ENCODE measurements at places on chromosomes 1 and 21.

DNA sequence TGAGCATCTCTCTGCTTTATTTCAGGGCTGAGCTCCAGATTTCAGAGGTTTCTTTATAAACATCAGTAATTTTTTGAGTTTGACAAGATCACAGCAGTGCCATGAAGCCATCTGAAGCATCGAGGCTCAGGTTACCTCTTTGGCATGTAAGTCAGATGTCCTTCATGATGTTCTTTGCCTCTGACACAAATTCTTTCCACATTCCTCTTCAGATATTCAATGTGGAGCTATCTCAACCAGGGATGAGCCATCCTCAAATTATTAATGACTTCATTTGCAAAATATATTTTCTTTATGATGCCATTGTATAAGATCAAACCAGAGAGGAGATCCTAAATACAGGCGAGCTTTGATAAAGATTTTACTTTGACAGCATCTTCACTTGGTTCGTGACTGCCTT is 256.7 kb downstream of the COL11A1 start:
- DNase-seq = no peak

- no peak for DNase-seq
Observed at GRCh38 chr1:173507205-173507846, 30.2 kb downstream of the PRDX6 start.

DNA sequence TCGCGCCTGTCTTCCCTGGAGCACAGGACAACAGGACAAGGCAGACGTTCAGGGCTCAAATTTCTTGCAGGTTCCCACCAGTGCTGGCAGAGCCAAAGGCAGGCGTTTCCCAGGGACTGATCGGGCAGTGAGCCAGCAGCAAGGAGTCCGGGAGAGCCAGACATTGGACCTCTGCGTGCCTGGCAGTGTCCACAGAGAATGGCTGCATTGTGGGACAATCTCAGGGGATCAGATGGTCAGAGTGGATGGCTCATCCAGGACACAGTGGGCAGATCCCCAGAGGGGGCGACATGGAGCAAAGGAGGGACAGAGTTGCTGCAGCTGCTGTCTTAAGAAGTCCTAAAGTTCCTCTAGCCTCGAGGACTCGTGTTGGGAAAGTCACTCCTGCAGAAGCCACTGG is 4.6 kb downstream of the TMEM63A start:
- DNase-seq = peak; percentile 13

- no peak for DNase-seq
Observed at GRCh38 chr1:208536212-208536611, 292.0 kb upstream of the PLXNA2 start.

- DNase-seq = no peak
Observed at GRCh38 chr1:8218351-8219092, 99.4 kb upstream of the SLC45A1 start.

DNA sequence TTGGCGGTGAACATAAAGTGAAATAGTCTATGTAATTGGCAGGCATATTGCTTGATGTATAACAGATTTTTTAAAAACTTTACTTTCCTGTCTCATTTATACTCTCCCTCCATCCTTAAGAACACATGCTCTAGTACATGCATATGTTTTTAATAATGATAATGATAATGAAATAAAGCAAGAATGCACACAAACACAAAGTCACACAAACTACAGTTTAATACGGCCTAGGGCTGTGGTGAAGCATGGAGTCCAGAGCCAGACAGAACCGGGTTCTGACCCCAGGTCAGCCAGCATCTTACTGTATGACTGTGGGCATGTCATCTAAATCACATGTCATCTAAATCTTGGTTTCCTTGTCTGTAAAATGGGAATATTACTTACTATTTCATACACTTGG is 324.9 kb upstream of the NFIA start:
- no peak for DNase-seq

GRCh38 chr1:31987135-31987619 is 26.5 kb upstream of the KHDRBS1 start:
- DNase-seq = no peak

DNA sequence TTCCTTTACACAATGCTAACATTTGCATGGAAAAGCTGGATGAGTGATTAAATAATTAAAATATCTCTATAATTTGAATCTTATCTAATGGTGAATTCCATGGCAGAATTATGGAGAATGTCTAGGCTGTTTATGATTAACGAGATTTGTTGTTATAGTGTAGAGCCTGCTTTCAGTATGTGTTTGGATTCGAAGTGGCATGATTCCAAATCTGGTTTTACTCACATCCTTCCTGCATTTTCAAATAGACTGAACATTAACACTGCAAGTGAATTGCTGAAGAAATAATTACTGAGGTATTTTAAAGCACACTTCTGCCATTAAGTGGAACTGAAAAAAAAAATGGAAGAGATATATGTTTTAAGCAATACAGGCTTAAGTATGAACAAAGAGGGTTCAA is 5.1 kb upstream of the NEK7 start:
- DNase-seq = no peak

DNA sequence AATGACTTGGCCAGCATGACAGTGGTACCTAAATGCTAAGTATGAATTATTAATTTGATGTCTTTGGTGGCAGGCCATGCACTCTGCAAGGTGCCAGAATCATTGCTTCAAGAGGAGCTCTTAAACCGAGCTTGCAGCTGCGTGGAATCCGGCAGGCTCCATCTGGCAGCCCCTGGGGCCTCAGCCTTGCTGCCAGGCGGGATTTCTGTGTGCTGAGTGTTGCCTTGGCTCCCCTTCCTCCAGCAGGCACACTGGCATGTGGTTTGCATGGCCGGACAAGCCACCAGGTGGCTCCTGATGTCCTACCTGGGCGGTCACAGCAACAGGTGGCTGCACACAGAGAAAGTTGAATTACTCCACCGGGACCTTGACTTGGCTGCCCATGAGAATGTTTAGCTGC is 155.4 kb downstream of the URB2 start:
- DNase-seq = no peak

DNA sequence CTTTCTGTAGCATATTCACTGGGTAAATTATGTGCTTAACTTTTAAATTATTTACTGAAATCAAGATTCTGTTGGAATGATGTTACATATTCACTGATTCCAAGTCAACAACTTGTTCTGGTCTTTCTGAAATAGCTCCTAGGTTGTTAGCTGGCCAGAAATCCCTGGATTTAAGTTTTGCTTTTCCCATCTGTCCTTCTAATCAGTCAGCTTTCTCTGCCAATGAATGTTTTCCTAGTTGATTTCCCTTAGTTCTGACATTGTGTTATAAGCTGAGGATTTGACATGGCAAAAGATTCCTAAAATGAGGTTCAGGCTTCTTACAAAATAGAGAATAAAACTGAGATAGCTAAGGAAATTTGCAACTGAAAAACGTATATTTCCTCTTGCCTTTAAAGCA is 1479.6 kb downstream of the MRPL39 start:
- no peak for DNase-seq

DNA sequence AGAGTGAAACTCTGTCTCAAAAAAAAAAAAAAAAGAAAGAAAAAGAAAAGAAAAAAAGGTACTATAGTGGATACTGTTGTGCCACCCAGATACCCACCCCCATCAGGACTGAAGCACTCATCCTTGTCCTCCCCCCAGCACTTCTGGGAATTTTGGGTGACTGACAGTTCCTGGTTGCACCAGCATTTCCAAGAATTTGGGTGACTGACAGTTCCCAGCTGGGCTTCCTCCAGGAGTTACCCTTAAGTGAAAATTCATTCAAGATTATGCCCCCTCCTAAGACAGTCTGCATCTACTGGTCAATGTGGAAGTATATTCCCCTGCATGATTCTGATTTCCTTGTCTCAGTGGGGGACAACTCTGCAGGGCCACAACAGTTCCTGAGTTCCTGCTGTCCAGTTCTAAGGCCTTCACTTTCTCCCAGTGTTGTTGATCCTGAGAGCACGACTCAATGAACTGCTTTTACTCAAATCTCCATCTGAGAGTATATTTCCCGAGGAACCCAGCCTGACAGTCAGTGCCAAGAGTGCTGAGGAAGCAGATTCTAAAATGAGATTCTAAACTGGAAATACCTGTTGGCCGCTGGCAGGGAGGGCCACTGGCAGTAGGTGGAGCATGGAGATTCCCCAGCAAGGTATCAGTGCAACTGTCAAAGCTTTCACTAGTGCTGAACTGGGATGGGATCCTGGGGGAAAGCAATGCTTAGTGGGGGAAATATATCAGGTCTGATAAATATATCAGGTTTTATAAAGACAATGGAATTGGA is 18.5 kb downstream of the RIIAD1 start:
- DNase-seq = no peak

GRCh38 chr1:179663810-179664209 is 72.2 kb downstream of the TDRD5 start:
- DNase-seq = no peak

DNA sequence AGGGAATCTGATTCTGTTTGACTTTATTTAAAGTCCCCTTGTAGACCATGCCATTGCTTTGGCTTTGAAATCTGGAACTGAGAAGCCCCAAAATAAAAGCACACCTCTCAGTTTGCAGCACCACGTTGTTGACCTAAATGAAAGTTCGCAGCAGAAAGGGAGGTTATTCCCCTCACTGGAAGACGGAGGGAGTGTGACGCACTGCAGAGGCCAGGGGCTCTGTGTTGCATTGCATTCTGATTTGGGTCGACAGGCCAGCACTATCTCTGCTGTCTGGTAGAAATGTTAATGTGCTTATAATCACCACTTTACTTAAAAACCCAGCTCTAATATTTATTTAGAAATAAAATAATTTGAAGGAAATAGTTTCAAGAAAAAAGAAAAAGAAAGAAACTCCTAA is 675.2 kb upstream of the NR5A2 start:
- DNase-seq = no peak

DNA sequence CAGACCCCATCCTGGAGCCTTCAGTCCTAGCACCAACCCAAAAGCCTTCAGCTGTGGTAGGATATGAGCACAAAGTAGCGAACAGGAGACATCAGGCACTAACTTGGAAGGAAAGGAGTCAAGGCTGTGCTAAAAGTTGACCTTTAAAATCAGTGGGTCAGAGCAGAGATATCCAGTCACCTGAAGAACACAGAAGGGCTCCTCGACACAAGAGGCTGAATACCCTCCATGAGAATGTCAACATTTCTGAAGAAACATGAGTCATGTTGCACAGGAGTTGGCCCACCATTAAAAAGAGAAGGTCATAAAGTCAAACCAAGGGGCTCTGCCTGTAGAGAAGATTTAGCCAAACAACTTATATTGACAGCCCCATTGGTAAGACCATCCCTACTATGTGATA is 172.5 kb downstream of the PLPP3 start:
- DNase-seq = no peak

DNA sequence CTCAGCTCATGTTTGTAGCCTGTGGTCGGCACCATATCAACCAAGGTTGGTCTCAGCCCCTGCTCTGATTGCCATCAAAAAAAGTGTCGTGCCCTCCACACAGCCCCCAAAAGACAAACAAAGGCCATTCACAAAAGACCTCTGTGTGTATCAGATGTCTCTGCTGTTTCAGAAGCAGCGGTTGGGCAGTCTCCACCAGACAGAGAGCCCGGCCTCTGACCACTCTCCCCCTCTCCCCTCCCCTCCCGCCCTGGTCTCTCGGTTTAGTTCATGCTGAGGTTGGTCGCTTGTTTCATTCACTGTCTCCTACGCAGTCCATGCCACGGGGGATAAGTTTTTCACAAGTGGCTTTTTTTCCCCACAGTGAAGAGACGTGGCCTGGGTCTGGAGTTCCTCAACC is 27.1 kb downstream of the ACTA1 start:
- DNase-seq = no peak

GRCh38 chr1:147202576-147202975 is 22.6 kb downstream of the FMO5 start:
- DNase-seq = no peak

DNA sequence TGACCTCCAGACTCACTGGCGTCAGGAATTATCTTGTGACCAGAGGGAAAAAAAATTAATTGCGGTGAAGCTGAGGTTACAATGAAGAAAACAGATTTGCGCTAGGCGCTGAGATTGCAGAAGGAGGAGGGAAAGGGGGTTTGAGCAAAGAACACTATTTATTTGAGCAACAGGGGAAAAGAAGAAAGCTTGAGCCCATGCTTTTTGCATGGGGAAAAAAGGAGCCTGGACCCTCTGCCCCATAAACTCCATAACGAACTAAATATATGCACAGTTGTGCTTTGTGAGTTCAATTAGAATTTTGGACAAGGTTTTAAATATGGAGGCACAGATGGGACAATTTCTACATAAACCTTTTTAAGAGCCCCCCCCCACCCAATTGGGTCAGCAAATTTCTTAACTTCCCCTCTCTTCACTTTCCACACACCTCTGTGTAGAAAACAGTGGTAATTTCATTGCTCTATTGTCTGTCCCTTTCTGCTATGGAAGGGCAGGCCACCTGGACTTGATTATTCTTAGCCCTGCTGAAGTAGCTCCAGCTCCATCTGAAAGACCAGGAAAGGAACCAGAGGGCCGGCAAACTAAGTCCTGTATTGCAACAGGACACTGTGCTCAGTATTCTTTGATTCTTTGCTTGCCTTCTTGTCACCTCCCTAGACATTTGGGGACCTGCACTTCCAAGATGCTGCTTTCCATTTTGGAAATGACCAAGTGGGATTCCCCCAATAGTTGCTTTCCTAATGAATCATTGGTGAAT is 862 bp upstream of the ID3 start:
- DNase-seq = no peak

GRCh38 chr1:196861429-196861828 is 26.4 kb upstream of the CFHR4 start:
- no peak for DNase-seq

DNA sequence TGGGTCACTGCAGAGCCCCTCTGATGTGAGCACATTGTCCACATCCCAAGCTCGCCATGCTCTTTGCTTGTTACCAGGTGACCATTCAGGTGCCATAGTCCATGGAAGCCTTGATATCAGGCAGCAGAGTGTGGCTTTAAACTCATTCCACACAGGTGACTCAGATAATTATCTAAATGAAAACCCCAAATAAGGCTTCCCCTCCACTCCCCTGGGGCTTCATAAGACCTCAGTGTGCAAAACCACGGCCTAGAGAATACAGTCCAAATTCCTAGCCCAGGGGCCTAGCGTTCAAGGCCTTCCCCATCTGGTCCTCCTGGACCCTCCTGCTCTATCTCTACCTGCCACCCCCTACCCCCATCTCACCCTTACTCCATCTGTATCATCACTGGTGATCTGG is 97.1 kb downstream of the ARHGEF10L start:
- no peak for DNase-seq

DNA sequence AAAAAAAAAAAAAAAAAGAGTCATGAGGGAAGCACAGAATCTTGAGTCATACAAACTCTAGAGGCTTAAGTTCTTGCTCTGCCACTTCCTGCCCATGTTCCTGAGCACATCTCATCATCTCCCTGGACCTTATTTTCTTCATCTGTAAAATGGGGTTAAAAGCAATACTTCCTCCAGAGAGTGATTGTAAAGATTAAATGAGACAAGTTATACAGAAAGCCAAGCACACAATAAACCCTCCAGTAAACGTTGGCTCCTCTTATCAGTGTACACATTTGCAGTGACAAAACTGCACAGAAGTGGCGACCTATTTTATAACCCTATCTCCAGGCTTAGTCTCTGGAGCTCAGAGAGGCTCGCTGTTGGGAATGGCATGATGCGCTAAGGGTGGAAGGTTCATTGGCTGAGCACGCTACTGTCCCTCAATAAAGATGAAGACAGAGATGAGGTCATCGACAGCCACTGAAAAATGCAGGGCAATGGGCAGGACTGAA is 82.1 kb downstream of the RRAGC start:
- DNase-seq = no peak
